T-cell (primary cell): ENCODE measurements at places on chromosomes 1 and 21. TPM values are rescaled to one million over a fixed set of nuclear protein-coding genes. Genes with fewer than 3 reads are reported as not detected.

GRCh38 chr1:34460193-34460592 lies 283.5 kb downstream of the C1orf94 start:
- H3K27me3 ChIP-seq, result peaks cover 16% of the 10 kb centered on the region
- H3K4me1 ChIP-seq, result no peaks in the 10 kb centered on the region
- no peaks in the 10 kb centered on the region for H3K36me3 ChIP-seq
- no peak overlapping the region for H3K4me3 ChIP-seq
- peak; percentile 15 for DNase-seq
- H3K27ac ChIP-seq, result no peak overlapping the region

DNA sequence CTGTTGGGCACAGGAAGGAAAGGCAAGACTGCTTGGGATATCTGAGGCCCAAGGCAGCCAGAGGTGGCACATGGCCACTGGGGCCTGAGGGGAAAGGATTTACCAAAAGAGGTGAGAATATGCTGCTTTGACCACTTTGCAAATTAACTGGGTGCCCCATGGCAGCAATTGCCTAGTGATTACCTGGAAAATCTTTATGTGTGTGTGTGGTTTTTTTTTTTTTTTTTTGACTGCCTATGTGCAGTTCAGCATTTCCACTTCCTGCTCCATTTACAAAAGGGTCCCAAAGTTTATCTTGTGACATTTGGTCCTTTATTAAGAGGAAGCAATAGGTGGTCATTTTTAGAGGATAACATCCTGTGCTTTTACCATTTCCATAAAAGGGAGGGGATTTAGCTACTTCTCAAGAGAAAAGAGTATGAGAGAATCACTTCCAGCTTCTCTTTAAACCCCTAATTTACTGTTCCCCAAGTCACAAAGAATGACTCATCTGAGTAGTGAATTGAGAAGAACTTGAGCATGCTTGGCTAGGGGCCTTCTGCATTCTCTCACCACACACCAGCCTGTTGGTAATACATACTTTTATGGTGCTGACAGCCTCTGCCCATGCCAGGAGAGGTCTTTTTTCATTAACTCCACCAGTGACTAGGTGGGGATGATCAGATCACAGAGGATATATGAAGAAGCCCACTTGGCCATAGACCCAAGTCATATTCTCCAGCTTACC lies 52.1 kb downstream of the SYDE2 start:
- H3K4me3 ChIP-seq, result no peak overlapping the region
- H3K36me3 ChIP-seq, result no peaks in the 10 kb centered on the region
- DNase-seq, result no peak
- H3K27ac ChIP-seq, result no peak overlapping the region
- no peaks in the 10 kb centered on the region for H3K27me3 ChIP-seq

The KTI12 gene
- total RNA-seq, result 23.8 TPM

DNA sequence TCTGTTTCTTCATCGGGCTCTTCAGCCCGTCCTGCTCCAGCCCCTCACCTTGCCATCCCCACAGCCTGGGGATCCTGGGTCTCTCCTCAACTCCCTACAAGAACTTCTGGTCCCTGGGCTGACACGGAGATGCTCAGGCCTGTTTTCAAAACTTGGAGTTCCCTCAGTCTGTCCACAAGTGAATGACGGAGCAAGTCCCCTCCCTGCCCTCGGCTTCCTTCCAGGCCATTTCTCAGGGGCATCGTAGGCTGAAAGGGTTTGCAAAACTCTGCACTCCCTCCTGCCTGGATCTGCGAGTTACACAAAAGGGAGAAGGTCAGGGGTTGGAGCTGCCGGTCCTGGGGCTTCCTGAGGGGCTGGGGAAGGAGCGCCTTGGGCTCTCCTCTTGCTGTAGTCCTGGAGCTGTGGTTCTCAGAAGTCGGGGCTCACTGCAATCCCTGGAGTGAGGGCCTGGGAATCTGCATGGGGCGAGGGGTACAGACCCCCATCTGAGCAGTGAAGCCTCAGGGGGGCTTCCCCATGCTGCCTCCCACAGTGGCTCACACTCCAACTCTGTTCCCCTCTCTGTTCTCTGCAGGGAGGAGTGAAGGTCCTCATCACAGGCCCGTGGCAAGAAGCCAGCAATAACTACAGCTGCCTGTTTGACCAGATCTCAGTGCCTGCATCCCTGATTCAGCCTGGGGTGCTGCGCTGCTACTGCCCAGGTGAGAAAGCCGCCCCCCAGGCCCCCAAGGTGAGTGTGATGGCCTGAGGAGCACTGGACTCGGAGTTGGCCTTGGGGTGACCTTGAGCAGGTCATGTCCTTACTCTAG lies 100.6 kb upstream of the VAMP3 start:
- H3K4me3 ChIP-seq, result no peak overlapping the region
- no peaks in the 10 kb centered on the region for H3K36me3 ChIP-seq
- peaks cover 38% of the 10 kb centered on the region for H3K27me3 ChIP-seq
- no peak for DNase-seq
- H3K4me1 ChIP-seq, result no peaks in the 10 kb centered on the region

- DNase-seq, result no peak
- H3K36me3 ChIP-seq, result no peaks in the 10 kb centered on the region
- H3K27ac ChIP-seq, result no peak overlapping the region
- no peaks in the 10 kb centered on the region for H3K4me1 ChIP-seq
These were observed 15.9 kb upstream of the PADI3 start for GRCh38 chr1:17232759-17233661.

GRCh38 chr1:156108664-156109241 lies 5.8 kb upstream of the LMNA start:
- H3K27ac ChIP-seq, result peak overlapping the region; percentile 1
- H3K4me1 ChIP-seq, result peaks cover 12% of the 10 kb centered on the region
- peaks cover 7% of the 10 kb centered on the region for H3K27me3 ChIP-seq
- H3K36me3 ChIP-seq, result no peaks in the 10 kb centered on the region
- DNase-seq, result no peak

DNA sequence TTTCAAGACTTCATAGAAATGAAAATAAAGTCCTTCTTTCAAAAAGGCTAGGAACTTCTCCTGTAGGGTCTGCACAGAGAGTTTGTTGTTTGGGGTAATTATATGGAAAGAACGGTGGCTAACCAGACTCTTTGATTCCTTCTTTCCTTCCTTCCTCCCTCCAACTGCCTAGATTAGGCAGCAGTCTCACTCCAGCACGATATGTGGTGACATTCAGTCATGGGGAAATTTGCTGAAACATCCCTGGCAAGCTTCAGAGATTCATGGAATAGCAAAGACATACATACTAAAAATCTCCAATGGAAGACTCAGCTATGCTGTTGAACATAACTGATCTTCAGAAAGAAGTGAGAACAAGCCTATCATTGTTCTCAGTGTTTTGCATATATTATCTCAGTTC lies 4.3 kb downstream of the NTMT2 start:
- no peak overlapping the region for H3K27ac ChIP-seq
- DNase-seq, result no peak
- no peak overlapping the region for H3K4me3 ChIP-seq
- H3K27me3 ChIP-seq, result no peaks in the 10 kb centered on the region

- H3K27me3 ChIP-seq, result no peaks in the 10 kb centered on the region
- no peaks in the 10 kb centered on the region for H3K36me3 ChIP-seq
- peaks cover 51% of the 10 kb centered on the region for H3K4me1 ChIP-seq
- peak overlapping the region; percentile 66 for H3K27ac ChIP-seq
- DNase-seq, result no peak
These were observed 9.7 kb downstream of the SKI start for GRCh38 chr1:2237773-2238172.

GRCh38 chr1:108345776-108346531 lies 102.1 kb upstream of the NBPF4 start:
- no peak for DNase-seq
- no peak overlapping the region for H3K4me3 ChIP-seq
- H3K36me3 ChIP-seq, result no peaks in the 10 kb centered on the region

GRCh38 chr1:245604979-245605378 lies 450.2 kb downstream of the KIF26B start:
- no peak overlapping the region for H3K27ac ChIP-seq
- peaks cover 11% of the 10 kb centered on the region for H3K27me3 ChIP-seq
- no peak for DNase-seq

The EPS8L3 gene
- not detected for total RNA-seq

DNA sequence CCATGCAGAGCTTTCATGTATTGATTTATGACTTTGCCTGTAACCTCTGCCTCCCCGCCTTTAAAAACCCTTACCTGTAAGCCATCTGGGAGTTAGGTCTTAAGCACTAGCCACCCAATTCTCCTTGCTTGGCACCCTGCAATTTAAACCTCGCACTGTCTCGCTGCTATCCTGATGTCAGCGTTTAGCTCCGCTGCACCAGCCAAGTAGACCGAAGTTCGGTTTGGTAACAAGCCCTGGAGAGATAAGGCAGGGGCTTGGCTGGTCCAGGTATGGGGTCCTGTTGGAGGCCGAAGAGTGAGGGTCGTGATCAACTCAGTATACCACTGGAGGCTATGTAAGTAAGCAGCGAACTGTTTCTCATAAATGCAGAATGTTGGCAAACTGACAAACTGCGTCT lies 64.4 kb downstream of the GALNT2 start:
- DNase-seq, result no peak
- no peak overlapping the region for H3K27ac ChIP-seq
- no peaks in the 10 kb centered on the region for H3K27me3 ChIP-seq
- H3K4me1 ChIP-seq, result peaks cover 20% of the 10 kb centered on the region
- H3K4me3 ChIP-seq, result no peak overlapping the region
- H3K36me3 ChIP-seq, result peaks cover 5% of the 10 kb centered on the region

DNA sequence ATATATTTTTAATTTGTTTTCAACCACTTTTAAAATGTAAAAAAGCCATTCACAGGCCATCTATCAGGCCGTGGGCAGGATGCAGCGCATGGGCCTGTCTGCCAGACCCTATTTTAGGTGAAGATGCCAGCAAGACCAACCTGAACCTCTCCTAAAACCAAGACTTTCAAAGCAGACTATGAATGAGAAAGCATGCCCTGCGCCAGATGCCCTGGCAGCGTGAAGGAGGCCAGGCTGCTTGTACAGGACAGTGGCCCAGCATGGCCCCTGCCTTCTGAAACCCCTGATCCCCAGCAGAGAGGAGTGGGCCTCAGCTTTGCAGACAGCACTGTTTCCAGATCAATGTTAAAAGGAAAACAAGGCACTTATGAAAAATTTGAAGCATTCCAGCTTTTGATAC lies 31.6 kb downstream of the WDR4 start:
- H3K4me3 ChIP-seq, result no peak overlapping the region
- peaks cover 30% of the 10 kb centered on the region for H3K36me3 ChIP-seq
- DNase-seq, result no peak
- H3K4me1 ChIP-seq, result no peaks in the 10 kb centered on the region

- H3K27me3 ChIP-seq, result no peaks in the 10 kb centered on the region
- DNase-seq, result peak; percentile 42
- H3K4me1 ChIP-seq, result peaks cover 13% of the 10 kb centered on the region
- H3K4me3 ChIP-seq, result peak overlapping the region; percentile 18
These were observed 26.4 kb downstream of the TRAF5 start for GRCh38 chr1:211352985-211353515.

The CA6 gene
- 0.95 TPM for total RNA-seq

The GOLT1A gene
- total RNA-seq, result 0.32 TPM

The DEPDC1 gene
- total RNA-seq, result 0.14 TPM

DNA sequence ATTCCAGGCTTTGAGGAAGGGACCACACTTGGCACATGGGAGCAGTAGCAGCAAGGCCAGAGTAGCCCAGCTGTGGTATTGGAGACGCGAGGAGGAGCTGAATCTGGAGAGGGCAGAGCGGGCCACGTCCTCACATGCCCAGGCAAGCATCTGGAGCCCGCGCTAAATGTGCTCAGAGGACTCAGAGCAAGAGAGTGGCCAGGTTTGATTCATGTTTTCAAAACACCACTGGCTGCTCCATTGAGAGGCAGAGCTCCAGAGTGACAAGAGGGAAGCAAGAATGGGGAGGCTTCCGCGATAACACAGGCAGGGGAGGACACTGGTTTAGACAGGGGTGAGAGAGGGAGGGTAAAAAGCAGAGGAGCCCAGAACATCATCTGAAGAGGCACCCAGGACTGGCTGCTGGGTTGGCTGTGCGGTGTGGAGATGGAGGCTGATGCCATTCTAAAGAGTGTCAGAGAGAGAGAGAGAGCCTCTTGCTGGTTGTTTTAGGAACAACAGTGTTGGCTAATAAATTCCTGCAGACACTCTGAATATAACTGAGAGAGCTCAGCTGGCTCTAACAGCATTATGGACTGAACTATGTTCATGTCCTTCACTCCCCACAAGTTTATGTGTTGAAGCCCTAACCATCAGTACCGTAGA lies 32.3 kb downstream of the RCAN1 start:
- H3K27ac ChIP-seq, result no peak overlapping the region
- DNase-seq, result no peak
- no peaks in the 10 kb centered on the region for H3K4me1 ChIP-seq
- H3K4me3 ChIP-seq, result no peak overlapping the region
- H3K36me3 ChIP-seq, result no peaks in the 10 kb centered on the region
- no peaks in the 10 kb centered on the region for H3K27me3 ChIP-seq

DNA sequence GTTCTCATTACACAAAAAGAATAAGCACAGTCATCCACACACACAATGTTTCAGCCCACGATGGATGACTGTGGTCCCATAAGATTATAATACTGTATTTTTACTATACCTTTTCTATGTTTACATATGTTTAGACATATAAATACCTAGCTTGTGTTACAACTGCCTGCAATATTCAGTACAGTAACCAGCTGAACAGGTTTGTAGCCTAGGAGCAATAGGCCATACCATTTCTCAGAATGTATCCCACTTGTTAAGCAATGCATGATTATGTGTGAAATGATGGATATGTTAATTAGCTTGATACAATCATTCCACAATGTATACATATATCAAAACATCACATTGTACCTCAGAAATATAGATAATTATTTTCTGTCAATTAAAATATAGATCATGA lies 33.2 kb upstream of the SAMD13 start:
- H3K27ac ChIP-seq, result no peak overlapping the region
- peaks cover 10% of the 10 kb centered on the region for H3K4me1 ChIP-seq
- no peak overlapping the region for H3K4me3 ChIP-seq
- H3K27me3 ChIP-seq, result no peaks in the 10 kb centered on the region
- no peaks in the 10 kb centered on the region for H3K36me3 ChIP-seq

- DNase-seq, result no peak
- no peak overlapping the region for H3K27ac ChIP-seq
- no peaks in the 10 kb centered on the region for H3K27me3 ChIP-seq
- no peaks in the 10 kb centered on the region for H3K4me1 ChIP-seq
- H3K36me3 ChIP-seq, result no peaks in the 10 kb centered on the region
These were observed 9.0 kb upstream of the ABCG1 start for GRCh38 chr21:42209801-42210479.

DNA sequence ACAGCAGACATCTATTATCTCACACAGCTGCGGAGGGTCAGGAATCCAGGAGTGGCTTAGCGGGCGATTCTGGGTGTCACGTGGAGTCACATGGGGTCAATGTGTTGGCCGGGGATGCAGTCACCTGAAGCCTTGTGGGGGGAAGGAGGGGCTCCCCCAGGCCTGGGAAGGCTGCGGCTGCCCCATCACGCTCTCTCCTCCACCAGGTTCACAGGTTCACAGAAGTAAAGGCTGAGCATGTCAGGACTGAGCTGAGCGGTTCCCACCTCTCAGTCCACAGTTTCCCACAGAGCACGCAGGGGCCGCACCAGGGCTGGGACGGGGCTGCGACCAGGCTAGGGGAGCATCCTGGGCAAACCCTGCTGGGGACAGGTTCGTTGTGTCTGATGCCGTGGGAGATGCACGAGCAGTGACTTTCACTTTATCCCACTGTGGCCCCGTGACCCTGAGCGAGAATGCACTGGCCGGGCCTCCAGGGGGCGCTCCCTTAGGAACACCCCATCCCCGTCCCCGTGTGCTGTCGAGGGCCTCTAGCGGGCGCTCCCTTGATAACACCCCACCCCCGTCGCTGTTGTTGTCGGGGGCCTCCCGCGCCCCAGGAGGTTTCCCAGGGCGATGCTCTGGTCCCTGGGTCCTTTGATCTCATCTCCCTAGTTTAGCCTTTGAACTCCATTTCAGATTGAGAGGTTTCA lies 73.2 kb upstream of the TRAPPC10 start:
- peaks cover 5% of the 10 kb centered on the region for H3K36me3 ChIP-seq
- no peaks in the 10 kb centered on the region for H3K4me1 ChIP-seq
- H3K27ac ChIP-seq, result peak overlapping the region; percentile 34
- DNase-seq, result peak; percentile 90
- no peaks in the 10 kb centered on the region for H3K27me3 ChIP-seq

The PRAMEF20 gene
- not detected for total RNA-seq

The ACKR1 gene
- not detected for total RNA-seq
